ENCODE measurements at places on chromosomes 12 and 14.

DNA sequence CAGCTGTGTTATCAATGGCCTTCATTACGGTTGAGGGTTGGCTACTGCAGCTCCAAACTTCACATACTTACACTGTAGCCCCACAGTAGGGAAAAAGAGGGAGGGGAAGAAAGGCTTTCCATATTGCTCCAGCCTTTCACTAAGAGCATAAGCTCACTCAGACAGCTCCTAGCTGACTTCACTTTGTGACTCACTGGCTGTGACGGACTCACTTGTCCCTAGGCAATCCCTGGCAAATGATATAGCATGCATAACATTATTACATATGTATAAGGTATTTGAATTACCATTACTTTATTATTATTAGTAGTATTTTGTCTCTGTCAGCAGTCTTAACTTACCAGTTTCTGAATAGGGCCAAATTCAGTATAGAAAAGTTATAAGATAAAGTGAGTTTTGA is 350.7 kb downstream of the RMST start:
- no peak for DNase-seq

DNA sequence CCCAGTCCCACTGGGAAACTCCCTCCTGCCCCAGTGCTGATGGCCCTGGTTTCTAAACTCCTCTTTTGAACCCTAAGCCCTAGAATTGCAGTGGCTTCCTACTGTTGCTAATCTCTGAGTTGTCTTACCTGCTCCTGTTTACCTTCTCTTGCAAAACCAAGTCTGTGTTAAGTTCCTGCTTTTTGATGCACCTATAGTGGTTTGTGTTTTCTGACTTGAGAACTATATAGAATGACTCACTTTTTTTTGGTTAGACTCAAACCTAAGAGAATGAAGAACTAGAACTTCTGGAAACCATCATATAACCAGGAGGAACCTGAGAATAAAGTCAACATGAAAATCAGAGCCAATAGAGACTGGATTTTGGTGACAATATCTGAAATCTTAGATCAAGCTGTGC is 5.5 kb upstream of the GAS2L3 start:
- no peak for DNase-seq

GRCh38 chr12:128259556-128260070 is 7.4 kb upstream of the TMEM132C start:
- DNase-seq: no peak

GRCh38 chr14:98243332-98243731 is 1028.7 kb downstream of the BCL11B start:
- DNase-seq: no peak

- no peak for DNase-seq
Observed at GRCh38 chr12:116524964-116525379, 34.2 kb upstream of the MAP1LC3B2 start.

DNA sequence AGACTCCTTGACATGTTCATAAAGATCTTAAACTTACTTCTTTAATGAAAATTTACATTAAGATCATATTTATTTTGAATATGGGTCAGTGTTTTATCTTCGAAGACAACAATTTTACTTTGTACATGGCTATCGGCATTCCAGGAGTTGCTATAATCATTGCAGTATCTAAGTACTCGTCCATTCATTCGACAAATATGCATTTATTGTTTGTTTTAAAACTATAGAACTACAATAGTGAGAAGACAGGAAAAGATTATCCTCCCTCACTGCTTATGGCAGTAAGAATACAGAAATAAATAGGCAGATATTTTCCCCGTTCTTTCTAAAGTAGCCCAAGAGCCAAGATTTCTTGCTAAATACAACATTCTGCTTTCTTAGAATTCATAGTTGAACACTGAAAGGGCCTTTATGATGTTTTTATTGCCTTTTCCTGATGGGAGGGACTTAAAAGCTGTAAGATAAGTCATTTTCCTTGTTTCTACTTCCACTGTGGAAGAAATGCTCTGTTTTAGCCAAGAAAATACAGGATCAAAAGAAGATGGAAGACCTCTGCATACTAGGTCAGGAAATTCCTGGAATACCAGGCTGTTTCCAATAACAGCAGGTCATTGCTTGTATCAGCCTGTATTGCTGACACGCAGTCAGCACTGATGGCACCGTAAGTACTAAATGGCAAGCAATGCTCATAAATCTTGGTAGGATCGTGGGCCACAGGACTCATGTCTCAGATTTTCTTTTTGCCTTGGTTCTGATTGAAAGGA is 521.0 kb upstream of the ATP2B1 start:
- no peak for DNase-seq

DNA sequence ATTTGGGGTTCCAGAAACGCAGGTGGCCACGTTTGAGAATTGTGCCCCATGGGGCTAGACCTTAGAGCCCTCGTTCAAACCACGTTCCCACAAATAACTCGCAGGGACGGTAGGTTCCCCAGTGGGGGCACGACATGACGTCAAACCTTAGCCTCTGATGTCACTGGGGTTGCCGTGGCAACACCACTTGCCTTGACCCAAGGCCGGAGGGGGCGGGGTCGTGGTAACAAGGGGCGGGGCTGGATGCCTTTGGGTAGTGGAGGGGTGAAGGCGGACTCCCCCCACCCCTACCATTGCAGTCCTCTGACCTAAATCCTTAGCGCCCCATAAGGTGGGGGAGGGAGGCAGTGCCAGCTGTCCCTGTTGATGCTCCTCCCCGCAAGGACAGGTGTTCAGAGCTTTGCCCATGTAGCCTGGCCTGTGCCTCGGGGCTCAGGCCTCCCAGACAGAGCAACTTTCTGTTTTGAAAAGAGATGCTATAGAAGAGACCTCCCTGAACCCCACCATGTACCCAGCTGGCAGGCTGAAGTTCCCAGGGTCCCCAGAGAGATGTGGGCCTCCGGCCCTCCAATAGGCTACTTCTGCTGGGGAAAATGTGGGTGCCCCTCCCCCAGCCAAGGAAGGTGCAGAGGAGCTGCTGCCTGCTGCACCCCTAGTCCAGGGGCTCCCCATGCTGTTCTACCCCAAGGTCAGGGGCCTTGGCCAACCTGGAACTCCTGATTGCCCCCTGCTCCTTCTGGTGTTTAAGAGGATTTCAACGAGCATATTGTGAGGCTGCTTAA is 1.9 kb downstream of the FAM222A start:
- peak; percentile 20 for DNase-seq
